ENCODE measurements at places on chromosomes 6 and 20.
A peak's percentile ranks its signal among the peaks of the same experiment; 100 is the strongest.

DNA sequence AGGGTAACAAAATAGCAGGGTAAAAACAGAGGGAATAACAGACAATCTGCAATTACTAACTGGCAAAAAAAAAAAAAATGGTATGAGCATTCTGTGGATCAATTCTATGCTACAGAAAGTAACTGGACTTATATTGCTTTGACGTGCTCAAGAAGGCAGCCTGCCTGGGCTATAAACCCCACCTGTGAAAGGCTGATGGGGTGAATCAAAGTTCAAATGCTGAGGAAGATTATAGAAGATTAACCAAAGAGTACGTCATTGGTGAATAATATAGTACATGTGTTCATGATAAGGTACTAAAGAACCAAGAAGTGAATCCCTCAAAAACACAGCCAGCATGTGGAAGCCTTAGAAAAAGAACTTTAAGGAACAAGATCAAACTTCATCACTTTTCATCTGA is 441.9 kb upstream of the PTCHD4 start:
- DNase-seq, result no peak

DNA sequence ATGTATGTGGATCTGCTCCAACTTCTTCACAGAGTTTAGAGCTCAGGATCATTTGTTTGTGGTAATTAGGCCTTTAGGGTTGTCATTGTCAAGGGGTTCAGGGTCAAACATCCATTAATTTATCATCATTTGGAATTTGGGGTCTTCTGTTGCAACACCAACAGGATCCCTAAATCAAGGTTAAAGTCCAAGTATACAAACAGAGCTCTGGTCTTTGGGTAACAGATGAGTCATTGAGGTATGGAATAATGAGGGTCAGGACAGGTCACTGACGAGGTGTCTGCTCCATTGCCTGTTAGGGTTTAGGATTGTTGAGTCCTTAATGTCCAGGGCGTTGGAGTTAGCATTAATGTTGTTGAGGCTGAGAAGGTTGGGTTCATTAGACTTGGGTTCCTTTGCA is 47.6 kb downstream of the PRND start:
- no peak for DNase-seq

- no peak for DNase-seq
These were observed 73.0 kb downstream of the PDSS2 start for GRCh38 chr6:107386340-107386739.

GRCh38 chr6:159892053-159892452 is 1.3 kb downstream of the MAS1 start:
- DNase-seq, result no peak

GRCh38 chr6:89750338-89750737 is 69.3 kb downstream of the MDN1 start:
- no peak for DNase-seq

DNA sequence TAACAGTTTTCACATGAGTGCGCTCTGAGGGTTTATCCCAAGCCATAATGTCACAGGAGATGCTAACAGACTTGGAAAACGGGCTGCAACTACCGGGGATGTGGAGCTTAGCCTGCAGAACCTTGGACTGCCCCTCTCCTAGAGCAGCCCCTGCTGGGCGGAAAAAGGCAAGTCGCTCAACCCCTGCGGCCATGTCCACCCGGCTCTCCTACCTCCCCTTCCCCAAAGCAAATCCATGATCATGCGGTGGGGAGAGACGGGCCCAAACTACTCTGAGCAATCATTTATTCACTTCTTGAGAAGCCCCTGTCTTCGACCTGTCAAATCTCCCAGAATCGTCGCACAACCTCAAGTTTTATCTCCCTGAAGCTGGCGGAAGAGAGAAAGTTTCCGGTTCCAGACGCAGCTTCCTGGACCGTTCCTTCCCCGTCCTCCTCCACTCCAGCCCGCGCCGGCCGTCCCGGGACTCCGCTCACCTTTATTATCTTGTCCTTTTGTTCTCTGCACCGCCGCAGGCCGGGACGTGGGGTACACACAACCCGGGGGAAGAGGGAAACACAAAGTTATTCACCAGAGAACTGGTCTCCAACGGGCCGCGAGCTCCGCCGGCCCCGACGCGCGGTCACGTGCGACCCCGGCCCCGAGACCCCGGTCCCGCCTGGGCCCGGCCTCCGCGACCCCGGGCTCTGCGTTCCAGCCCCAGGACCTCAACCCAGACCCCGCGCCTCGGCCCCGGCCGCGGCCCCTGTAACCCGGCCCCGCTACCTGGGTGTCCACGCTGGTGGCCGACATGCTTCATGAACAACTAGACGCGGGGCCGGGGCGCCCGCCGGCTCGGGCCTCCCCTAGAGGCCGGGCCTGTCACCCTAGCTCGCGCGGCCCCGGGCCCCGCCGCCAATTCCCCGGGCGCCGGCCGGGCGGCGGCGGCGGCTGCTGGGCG is 560 bp downstream of the YTHDF1 start:
- peak; percentile 11 for DNase-seq

DNA sequence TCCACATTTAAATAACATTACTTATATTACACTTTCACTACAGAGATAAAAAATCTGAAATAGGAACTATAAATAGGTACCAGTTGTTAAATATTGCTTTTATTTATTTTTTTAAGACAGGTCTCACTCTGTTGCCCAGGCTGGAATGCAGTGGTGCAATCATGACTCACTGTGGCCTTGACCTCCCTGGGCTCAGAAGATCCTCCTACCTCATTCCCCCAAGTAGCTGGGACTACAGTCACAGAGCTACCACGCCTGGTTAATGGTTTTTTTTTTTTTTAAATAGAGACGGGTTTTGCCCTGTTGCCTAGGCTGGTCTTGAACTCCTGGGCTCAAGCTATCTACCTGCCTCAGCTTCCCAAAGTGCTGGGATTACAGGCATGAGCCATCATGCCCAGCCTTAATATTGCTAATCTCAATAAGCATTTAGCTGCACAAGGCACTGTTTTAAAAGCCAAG is 17.3 kb downstream of the EEF1E1 start:
- DNase-seq, result no peak

- no peak for DNase-seq
These were observed 72.8 kb upstream of the BLCAP start for GRCh38 chr20:37600486-37600885.

DNA sequence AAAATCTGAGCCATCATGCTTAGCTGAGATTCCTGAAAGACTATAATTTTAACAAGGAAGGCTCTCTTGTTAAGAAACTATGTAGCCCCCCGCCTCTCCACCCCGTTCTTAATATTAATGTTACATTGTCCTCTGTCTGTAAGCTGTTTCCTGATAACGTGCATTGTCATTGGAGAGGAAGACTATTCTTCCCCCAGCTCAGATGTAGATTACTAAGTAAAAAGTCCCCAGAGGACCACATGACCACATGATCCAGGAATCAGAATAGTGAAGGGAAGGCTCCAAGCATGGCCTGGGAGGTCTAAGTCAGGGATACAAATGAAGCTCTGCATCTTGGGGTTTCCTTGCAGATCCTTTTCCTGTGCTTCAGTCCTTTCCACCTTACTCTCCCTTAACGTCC is 106.4 kb downstream of the JARID2 start:
- DNase-seq, result no peak

GRCh38 chr6:1047981-1048541 is 263.8 kb upstream of the FOXQ1 start:
- no peak for DNase-seq

DNA sequence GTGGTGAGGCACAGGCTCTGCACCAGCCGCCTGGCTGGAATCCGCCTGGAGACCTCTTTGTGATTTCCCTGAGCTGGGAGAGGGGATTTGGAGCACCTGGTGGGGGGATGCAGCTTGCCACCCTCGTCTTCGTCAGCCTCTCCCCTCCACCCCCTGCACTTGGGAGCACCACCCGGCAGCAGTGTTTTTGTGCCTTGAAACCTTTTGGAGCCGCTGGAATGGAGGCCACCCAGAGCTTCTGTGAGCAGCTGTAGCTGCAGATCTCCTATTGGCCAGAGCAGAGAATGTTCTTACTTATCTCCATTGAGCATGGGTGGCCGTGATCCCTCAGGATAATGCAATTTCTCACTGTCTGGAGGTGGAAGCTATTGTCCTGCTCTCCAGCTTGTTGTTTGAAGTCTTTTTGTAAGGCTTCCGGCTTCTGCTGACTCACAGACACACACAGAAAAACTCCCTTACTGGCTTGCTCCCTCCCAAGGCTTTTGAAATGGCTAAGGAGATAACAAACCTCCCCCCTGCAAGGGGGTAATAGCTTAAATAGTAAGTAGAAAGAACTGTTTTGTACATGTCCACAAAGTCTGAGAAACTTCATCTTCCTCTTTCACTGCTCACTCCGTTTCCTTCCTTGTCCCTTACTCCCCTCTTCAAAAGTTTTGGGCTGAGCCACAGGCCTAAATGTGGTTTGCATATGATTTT is 271.2 kb downstream of the PRL start:
- no peak for DNase-seq

DNA sequence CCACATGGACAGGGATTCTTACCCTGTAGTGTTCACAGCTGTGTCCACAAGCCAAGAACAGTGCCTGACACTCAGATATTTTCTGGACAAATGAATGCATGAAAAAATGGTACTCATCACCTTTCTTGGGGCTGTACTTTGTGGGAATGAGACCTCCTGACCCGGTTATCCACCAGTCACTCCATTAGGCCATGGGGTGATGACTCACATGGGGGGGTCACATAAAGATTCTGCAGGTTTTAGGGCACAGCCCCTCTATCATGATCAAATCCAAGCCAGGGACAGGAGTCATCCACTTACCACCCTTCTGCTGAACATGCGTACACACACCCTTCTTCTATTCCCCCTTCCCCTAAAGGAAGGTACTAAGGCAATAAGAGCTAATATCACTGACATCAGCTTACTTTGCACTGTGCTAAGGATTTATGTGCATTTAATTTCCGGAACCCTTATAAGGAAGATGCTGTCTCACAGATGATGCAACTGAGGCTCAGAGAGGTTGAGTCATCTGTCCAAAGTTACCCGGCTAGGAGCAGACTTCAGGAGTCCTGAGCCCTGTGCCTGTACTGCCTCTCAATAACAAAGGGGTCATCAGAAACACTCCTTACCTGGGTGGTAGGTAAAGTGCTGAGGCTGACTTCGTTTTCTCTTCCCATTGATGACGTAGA is 107.8 kb downstream of the NFATC2 start:
- DNase-seq, result no peak

GRCh38 chr6:2078888-2079287 is 166.5 kb downstream of the GMDS start:
- DNase-seq, result no peak

GRCh38 chr20:14055127-14055742 is 59.9 kb downstream of the MACROD2 start:
- DNase-seq, result no peak

DNA sequence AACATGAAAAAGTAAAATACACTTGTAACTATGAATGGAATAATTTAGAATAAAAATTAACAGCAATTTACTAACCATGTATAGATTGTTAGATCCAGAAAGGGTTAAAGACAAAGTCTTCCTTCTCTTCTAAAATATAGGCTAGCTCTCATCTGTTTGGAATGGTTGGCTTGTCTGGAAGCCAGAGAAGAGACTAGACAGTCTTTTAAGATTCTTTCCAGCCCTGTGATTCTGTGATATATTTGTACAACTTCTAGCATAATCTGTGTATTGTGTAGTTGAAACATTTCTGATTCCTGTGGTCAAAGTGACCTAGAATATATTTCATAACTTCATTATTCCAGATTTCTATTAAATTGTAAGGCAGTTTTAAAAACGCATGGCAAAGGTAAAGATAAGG is 196.6 kb downstream of the UST start:
- no peak for DNase-seq

DNA sequence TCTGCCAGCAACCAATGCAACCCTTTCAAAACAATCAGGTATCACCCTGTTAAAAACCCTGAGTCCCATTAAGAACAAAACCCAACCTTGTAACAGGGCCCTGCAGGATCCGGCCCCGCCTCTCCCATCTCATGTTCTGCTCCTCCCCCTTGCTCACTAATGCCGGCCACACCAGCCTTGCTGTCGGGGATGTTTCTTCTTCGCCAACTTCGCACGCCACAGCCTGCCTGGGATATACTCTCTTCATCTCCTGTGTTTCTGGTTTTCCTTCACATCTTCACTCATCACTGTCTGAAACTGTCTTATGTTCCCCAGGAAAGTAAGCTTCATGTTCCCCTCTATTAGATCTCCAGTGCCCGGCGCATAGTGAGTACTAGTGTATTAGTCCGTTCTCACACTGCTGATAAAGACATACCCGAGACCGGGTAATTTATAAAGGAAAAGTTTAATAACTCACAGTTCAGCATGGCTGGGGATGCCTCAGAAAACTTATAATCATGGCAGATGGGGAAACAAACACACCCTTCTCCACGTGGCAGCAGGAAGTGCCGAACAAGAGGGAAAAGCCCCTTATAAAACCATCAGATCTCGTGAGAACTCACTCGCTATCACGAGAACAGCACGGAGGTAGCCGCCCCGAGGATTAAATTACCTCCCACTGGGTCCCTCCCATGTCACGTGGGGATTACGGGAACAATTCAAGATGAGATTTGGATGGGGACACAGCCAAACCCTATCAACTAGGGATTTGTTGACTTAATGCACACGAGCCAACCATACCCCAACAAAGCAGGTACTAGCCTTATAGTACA is 5.1 kb downstream of the TP53RK start:
- no peak for DNase-seq

DNA sequence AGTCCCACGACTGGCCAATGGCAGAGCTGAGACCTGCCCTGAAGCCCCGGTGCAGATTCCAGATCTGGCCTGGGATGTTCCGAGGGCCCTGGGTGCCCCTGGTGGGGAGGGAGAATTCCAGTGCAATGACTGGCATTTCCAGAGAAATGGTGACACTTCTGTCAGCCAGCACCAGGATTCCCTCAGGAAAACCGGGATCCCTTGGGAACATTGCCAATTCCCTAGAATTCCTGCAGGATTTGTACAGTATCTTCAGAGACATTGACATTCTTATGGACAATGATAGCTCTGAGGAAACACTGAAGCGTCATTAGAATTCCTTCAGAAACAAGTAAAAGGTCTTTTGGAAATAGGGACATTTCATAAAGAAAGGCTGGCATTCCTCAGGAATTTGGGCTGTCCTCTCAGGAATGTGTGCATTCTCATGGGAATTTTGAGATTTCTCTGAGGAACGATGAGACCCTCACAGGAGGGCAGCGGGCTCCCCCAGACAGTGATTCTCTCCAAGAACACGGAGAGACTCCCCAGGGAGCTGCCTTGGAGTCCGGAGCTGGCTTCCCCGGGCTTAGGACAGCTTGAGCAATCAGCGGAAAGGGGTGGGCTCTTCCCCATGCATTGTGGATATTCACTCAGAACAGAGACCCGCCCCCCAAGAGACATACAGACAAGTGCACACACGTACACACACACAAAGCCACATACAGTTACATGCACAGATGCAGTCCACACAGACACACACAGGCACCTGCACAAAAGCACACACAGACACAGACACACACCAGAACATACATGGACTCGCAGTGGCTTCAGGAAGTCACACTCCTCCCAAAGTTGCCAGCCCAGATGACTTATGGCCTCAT is 35.2 kb upstream of the BPIFA2 start:
- no peak for DNase-seq

DNA sequence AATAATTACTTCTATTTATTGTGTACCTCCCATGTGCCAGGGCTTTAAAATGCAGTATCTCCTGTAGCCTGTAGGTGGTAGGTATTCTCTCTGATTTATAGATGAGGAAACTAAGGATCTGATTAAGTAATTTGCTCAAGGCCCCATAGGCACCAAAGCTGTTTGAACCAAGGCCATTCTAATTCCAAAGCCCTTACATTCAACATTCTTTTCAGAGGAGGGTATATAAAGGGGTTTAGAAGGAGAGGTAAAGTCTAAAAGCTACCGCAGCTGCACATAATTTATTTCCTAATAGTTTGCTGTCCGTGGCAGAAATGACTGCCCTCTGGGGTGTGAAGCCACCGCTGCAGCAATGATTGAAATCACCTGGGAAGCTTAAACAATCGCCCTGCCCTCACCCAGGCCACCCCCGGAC is 95.0 kb upstream of the FAM8A1 start:
- DNase-seq, result no peak

All from stimulated activated CD4-positive, alpha-beta T cell treated with anti-CD3 and anti-CD28 coated beads, Interleukin-4, amount 100 ng/mL, for 48 hours (primary cell).